ENCODE measurements at places on chromosomes 13 and 19.

DNA sequence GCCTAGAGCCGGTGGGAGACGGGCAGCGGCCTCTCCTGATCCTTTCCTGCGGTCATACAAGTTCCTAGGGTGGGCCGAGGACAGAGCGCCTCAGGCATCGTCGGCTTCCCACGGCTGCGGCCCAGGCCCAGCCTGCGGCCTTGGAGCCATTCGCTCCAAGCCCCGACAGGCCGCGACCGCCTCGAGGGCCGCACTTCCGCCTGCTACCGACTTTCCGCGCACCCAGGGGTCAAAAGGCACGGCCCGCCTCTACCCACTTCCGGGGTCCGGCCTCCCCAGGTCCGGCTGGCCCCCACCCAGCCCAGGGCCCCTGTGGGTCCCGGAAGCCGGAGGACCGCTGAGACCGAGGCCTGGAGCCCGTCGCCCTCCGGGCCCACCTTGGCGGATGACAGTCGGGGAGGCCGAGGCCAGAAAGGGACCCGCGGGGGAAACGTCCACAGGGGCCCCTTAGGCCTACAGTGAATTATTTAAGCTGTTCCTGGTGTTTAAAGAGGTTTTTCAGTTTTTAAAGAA lies 16.2 kb downstream of the ZIC2 start:
- no peak for DNase-seq

DNA sequence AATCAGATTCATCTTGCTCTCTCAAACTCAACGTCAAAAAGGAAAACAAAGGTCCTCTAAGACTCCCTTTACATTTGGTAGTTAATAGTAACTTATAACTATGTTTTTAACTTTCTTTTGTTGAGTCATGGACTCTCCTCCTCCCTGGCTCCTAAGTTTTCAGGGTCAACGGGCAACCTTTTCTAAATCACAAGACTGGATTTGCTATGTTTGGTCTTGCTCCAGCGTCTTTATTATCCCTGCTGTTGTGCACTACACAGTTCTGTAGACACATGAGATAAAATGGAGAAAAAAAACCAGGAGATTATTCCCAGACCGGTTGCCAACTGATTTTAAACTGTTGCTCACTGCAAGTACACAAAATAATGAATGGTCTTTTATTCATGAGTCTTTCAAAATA lies 1.9 kb upstream of the ITM2B start:
- DNase-seq = no peak

GRCh38 chr19:21148681-21149080 lies 6.8 kb downstream of the ZNF431 start:
- no peak for DNase-seq

GRCh38 chr13:81988567-81988966 lies 1647.6 kb upstream of the SPRY2 start:
- DNase-seq = no peak

- no peak for DNase-seq
These were observed 222.4 kb downstream of the OLFM4 start for GRCh38 chr13:53250977-53251376.

GRCh38 chr13:27793507-27794367 lies 1.5 kb downstream of the GSX1 start:
- DNase-seq = no peak

- DNase-seq = no peak
These were observed 17.6 kb upstream of the POSTN start for GRCh38 chr13:37616131-37616530.

DNA sequence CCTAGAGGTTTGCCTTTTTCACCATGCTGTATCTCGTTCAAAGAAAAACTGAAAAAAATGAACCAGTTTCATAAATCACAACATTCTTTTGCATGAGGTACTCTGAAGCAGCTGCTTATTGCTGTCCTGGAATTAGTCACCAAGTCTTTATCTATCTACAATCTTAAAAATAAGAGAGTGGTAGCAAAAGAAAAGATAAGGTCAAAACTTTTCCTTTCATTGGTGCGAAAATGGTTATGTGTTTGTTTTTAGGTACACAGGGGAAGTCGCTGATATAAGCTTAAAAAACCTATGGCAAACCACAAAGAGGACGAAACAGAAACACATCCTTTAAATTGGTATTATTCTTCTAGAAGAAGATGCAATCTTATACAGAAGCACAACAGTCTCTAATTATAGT lies 20.7 kb downstream of the OBI1 start:
- DNase-seq = no peak

DNA sequence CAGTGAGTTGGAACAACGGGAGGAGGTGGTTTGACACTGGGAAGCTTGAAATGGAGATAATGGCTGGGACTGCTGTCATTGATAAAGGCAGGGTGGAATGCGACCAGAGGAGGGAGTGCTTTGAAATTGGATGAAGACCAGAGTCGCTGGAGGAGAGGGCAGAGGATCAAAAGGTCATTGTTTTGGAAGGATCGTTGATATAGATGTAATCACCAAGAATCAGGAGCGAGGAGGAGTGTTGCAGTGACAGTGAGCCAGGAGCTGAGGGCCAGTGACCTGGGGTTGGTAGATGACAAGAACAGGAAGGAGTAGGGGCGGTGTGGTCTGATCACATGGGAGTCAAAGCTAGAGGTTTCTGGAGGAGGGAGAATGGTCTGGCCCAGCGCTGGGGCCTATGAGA lies 25.3 kb downstream of the TM9SF2 start:
- no peak for DNase-seq

DNA sequence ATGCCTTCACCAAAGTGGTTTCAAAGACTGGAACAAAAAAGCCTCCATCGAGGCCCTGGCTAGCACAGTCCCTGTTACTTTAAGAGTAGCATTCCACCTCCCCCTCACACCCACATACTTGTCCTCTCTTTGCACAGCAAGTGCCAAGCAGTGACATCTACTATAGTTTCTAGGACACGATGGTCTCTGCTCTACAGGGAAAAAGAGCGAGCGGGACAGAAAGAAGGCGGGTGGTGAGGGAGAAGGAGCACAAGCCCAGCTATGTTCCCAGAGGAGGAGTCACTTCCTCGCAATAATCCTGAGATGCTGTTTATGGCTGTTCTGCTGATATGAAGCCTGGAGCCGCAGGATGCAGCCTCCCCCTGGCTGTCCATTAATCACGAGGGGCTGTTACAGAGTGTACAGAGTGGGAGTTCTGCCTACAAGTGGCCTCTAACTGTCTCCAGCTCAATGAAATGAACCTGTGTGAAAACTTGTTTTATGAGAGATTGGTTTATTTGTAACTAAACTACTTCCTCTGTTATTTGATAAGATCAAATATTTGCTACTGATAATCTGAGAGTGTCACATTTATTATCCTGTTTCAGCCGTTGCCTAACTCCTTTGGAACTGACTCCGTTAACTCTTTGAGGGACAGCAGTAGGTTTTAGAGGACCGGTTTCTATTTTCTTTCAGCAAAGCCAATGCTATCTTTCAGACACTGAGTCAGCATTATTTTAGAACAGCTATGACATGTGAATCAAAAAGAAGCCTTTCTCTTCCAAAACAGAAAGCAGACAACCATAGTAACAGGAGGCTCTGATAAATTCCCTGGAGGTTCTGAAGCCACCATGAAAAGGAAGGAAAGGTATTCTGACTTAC lies 208.0 kb downstream of the SPRY2 start:
- DNase-seq = no peak

GRCh38 chr19:17424743-17425365 lies 5.0 kb downstream of the MVB12A start:
- DNase-seq = no peak
